ENCODE measurements at places on chromosomes 3 and 15. TPM values are rescaled to one million over a fixed set of nuclear protein-coding genes. Genes with fewer than 3 reads are reported as not detected.
A peak's percentile ranks its signal among the peaks of the same experiment; 100 is the strongest.

DNA sequence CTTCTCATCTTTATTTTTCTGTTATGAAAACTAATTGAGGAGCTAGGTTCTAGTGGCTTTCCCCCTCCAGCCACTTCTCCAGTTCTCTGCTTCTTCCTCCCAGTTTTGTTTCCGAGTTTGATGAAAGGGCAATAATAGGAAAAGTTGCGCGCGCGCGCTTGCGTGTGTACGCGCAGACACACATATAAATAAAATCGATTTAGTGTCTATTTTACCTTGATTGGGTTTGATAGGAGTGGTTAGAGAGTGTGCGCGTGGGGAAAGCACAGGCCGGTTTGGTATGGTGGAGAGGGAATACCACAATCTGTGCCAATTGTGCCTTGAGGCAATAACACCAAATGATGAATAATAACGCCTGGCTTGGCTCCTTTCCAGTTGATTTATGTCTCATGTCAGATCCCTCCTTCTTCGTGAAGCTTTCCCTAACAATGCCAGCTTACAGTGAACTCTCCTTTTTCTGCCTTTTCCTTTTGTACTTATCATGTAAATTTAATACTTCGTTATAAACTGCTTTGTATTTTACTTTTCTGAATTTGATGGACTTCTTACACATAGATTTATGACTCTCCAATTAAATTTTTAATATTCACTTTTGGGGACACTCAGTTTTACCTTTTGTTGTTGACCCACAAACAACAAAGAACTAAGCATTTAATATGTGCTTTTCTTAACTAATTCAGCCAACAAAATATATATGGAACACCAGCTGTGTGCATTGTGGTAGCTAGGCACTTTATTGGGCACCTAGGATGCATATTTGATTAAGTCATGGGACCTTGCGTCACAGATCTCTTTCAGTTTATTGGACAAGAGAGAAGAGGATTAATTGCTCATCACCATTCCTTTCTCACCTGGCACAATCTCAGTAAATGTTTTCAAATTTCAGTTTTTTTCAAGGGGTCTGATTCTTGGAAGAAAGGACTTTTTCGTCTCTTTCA, 1.7 kb downstream of the TIPARP start:
- peak; percentile 73 for DNase-seq

GRCh38 chr15:69956417-69956816, 141.3 kb downstream of the TLE3 start:
- DNase-seq = no peak

GRCh38 chr15:58462547-58462946, 30.8 kb downstream of the LIPC start:
- no peak for DNase-seq

The RYR3 gene
- not detected for total RNA-seq
